Cortex of kidney (tissue), 1 donor: ENCODE measurements at places on chromosomes 5 and 9.

- DNase-seq: no peak
Measured at GRCh38 chr5:1162751-1163150, 38.6 kb upstream of the SLC6A19 start.

GRCh38 chr5:132013711-132014110, 2.3 kb upstream of the ACSL6 start:
- no peak for DNase-seq

DNA sequence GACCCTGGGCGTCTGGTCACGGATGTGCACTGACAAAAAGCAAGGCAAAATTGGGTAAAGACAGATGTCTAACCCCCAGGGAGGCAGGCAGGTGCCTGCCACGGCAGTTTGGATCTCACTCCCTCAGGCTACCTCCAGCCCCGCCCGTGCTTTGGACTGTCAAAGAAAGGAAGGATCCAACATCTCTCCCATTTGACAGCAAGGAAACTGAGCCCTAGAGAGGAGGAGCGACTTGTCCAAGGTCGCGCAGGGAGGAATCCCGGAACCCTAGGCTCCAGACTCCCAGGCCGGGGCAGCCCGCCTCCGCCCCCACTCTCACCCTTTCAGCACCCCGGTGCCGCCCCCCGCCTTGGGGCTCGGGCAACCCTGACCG, 376 bp downstream of the GOLGA1 start:
- DNase-seq: no peak

- DNase-seq: no peak
Measured at GRCh38 chr5:154802050-154802449, 46.9 kb downstream of the LARP1 start.

DNA sequence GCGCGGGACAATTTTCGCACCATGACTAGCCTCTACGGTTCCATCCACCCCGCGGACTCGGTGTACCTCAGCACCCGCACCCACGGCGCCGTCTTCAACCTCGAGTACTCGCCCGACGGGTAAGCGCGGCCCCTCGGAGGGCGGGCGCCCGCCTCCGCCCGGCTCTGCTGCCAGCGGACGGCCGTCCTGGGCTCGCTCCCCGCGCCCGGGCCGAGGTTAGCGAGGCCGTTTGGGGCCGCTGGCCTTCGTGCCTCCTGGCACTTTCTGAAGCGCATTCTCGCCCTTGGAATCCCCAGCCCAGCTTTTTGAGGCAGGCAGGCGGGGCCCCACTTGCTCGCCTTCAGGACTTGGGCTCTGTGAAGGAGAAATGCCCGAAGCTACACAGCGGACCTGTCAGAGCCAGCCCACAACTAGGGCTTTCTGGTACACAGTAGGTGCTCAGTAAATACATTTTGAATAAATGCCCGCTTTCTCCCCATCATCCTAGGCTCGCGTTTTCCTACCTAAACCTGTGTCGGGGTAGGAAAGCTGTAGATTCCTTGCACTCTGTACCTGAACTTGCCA, 772 bp downstream of the DCAF10 start:
- DNase-seq: no peak

DNA sequence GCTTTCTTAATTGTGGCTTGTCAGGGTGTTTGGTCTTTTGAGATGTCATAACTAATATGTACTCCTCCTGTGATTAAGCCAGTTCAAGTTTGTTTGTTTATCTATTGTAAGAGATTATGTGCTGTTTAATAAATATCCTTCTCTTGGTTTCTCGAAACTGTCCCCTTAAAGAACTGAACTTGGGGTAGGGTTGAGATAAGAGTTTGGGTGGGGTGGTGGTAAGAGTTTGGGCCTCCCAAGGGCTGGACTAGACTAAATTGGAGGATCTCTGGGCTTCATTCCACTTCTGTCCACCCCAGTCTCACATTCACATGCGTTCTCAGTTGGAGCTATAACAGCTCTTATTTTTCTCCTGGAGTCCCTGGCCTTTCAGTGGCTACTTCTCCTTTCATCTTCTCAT, 38.2 kb downstream of the AQP7 start:
- no peak for DNase-seq

- no peak for DNase-seq
Measured at GRCh38 chr5:89200899-89201298, 317.9 kb upstream of the MEF2C start.

- no peak for DNase-seq
Measured at GRCh38 chr5:156913719-156914370, 49.2 kb downstream of the TIMD4 start.

DNA sequence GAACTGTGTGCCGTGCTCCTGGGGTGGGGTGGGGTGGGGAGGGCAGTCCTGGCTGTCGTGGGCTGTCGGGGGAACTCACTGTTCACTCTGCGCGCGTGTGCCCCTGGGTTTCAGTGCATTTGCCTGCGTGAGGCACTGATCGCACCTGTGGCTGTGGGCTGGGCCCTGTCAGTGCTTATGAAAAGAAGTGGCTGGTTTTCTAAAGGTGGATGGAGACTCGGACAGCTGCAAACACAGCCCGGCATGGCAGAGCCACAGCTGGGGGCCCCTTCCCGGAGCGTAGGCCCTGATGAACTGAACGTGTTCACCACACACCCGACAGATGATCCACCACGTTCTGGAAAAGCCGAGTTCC, 42.7 kb downstream of the NKD2 start:
- no peak for DNase-seq

GRCh38 chr9:85914108-85914507, 26.8 kb upstream of the NAA35 start:
- no peak for DNase-seq

DNA sequence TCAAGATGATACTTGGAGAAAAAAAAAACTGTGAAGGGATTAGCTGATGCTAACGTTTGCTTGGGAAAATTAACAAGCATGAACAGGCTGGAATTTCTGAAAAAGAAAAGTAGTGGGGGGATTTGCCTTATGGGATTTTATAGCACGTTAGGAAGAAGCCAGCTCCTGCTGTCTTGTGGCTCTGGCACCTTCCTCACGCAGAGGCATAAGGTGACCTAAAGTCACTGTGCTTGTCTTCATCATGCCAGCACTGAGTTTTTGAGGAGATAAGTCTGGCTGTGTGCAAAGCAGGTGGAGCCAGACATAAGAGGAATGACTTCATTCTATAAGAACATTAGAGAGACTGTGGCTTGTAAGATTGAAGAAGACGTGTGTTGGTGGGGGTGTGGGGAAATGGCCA, 94.4 kb upstream of the MAP1B start:
- no peak for DNase-seq

DNA sequence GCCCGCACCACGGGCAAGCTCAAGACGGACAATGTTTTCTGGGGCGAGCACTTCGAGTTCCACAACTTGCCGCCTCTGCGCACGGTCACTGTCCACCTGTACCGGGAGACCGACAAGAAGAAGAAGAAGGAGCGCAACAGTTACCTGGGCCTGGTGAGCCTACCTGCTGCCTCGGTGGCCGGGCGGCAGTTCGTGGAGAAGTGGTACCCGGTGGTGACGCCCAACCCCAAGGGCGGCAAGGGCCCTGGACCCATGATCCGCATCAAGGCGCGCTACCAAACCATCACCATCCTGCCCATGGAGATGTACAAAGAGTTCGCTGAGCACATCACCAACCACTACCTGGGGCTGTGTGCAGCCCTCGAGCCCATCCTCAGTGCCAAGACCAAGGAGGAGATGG, 108.6 kb downstream of the DAB2IP start:
- no peak for DNase-seq

- DNase-seq: no peak
Measured at GRCh38 chr9:4678679-4679267, 596 bp upstream of the CDC37L1 start.

DNA sequence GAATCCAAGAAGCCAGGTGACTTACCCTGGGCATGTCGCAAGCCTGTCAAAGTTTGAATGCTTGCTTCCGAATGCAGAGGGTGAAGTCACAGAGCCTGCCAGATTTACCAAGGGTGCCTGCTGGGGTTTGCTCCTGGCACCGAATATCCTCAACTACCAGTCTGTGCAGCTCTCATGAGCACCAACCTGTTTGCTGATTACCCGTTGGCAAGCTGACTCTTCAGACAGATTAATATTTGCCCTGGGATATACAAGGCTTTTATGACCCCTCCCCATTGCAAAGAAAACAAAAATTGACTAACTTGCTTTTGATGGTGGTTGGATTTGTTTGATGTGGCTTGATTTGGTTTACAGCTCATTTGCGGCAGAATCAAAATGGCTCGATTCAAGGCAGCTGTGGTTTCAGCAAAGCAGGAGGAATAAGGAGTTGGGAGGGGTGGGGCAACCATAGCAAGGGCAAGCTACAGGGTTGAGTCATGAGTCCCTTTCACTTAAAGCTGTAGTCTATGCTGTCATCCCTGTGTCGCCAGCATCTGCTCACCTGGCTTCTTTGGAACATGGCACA, 82.3 kb upstream of the AGXT2 start:
- DNase-seq: no peak

DNA sequence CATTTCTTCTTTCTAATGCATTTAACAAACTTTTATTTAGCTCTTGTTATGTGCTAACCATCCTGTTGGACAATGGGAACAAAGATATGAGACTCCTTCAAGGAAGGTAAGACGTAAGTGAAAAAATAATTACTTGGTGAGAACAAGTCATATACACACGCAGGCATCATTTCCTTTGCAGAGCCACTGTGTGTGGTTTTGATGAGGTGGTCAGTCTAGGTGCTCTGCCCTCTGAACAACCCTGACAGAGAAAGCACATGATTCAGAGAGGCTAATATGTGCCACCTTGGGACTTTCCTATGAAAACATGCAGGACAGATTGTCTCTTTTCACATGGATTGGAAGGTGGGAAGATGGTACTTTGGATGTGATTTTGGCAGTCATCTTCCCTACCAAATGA, 1162.5 kb upstream of the DMAC1 start:
- DNase-seq: no peak

DNA sequence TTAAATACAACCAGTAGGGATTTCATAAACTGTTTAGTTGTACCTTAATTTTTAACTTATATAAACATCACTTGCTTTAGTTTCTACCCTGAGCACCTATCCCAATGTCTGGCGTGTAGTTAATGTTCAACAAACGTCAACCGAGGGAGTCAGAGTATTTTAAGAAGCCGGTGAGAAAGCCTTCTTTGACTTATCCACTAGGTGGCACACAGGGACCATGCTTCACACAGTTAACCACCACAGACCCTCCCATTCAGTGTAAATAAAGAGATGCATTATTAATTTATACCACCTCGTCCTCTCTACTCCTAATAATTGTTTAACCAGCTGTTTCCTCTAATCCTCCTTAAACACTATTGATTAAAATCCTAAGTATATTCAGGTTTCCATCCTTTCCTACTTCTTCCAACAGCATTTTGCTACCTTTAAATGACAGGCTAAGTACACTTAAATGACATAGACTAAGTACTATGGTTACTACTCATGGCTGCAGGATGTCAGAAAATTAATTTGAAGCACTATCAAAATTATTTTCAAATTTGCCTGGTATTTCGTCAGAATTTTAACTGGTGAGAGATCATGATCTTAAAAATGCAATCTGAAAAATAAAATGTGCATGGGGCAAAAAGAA, 2.3 kb downstream of the HAPLN1 start:
- no peak for DNase-seq

GRCh38 chr5:76471406-76471805, 68.3 kb downstream of the IQGAP2 start:
- no peak for DNase-seq

- no peak for DNase-seq
Measured at GRCh38 chr5:1793301-1793740, 6.3 kb downstream of the MRPL36 start.

DNA sequence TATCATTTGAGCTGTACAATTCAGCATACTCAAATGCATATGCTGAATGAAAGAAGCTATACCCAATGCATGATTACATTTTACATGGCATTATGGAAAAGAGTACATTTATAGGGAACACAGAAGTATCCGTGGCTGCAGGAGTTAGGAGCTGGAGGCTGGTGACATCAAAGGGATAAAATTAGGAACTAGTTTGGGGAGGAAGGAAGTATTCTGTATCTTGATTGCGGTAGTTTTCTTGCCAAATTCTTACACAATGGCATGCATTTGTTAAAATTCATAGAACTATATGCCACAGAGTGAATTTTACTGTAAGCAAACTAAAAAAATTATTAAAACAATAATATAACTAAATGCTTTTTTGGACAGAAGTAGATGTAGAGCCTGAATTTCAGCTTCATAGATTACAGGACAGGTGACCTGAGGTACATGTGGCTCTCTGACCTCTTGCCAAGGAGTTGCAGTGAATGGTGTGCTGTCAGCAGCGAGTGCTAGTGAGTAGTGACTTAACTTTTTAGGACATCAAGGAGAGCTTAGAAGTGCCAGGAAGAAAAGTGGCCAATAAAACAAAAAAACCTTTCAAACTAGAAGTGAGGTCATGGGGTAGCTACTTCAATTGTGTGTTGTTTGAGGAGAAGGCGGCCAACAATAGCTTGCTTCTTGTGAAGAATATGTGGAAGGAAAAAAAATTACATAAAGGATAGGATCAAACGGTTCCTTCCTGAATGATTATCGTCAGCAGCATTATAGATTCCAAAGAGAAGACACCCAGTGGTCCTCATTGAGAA, 514.9 kb upstream of the CLINT1 start:
- no peak for DNase-seq

DNA sequence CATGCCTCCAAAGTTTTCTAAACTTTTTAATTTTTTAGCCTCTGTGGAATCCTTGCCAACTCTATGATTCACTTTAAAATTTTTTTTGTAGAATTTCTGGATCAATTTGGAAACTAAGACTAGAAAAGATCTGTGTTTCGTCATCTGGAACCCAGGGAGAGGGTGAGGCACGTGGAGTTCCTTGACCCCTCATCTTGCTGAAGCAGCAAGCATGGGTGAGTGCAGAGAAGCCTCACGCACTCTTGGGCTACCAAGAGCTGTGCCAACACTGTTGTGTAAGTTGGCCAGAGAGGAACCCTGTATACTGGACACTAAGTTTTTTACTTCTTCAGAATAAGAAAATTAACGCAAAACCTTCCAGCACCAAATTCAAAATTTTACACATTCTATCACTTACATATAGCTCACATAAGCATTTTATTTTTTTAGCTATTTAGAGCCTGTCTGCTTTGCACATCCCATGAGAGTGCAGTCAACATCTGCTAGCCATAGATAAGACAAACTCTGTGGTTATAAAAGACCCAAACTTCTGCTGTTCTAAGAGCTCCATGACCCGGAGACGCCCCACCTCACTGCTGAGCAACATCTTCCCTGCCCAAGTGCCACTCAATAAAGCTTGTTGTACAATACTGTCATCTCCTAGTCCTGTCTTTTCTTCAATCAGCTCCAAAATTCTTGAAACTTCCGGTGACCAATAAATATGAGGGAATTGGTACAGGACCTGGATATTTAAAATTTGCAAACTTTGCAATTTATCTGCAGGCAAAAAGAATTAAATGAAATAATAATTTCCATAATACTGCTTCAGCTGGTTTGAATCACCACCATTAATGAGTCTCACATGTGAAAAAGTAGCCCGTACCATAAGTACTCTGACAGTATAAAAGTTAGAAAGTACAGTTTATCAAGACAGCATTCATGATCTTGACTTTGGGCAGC, 69.7 kb upstream of the ADCY2 start:
- DNase-seq: no peak
